Large intestine (tissue), 12 donors: ENCODE measurements at places on chromosomes 12 and 14.

DNA sequence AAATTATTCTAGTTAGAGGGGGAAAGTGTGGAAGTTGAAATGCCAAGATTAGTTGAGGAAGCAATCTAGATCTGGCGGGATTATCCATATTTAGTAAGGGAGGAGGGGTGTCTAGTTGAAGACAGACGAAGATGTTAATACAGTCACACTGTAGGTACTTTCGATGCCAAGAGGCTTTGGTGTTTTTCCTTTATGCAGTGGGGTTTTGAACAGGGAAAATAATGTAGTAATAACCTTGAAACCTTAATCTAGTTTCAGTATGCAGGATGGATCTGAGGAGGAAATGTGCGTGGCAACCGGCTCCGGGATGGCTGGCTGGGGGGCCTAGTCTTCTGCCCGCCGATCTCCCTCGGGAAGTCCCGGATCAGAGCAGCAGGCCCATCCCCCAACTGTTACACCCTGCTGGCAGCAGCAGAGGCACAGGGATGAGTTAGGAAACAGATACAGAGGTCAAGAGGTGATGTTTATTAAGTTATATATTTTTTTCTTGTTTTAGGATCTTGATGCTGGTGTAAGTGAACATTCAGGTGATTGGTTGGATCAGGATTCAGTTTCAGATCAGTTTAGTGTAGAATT is 27.4 kb downstream of the MDM2 start:
- no peak for DNase-seq
- H3K4me1 ChIP-seq: no peaks in the 10 kb centered on the region
- H3K36me3 ChIP-seq: peaks cover 67% of the 10 kb centered on the region
- no peak overlapping the region for H3K4me3 ChIP-seq

DNA sequence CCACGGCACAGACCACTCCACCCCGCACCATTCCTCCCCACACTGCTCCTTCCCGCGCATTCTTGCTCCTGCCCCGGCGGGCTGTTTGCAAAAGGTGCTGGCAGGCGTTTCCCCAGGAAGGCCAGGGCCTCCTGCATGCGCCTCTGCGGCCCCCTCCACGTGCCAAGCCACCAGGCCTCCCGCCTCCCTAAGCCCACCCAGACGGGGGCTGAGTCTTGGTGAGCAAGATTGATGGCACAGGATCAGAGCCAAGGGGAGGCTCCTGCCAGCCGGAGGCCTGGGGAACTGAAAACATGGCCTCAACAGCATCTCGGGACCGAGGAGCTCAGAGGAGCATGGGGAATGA is 328.3 kb upstream of the DIO3 start:
- no peaks in the 10 kb centered on the region for H3K27me3 ChIP-seq
- no peak overlapping the region for H3K27ac ChIP-seq
- H3K36me3 ChIP-seq: no peaks in the 10 kb centered on the region
- peaks cover 33% of the 10 kb centered on the region for H3K4me1 ChIP-seq
- no peak for DNase-seq
- H3K4me3 ChIP-seq: no peak overlapping the region

DNA sequence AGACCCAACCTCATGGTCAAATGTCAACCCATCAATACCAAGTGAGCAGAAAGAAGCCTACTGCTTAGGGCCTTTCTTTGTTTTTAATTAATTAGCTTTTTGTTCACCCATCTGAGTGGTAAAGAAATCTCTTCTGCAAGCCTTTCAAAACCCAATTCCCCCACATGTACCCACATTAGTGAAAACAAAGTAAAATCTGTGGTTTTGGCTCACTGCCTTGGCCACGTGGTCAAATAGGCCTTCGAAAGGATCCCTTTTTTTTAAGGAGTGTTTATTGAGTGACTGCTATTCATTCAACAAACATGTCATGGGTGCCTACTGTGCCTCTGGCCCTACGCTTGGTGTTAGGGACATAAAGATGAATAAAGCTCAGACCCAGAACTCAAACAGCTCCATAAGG is 160.1 kb downstream of the NUAK1 start:
- DNase-seq: no peak
- H3K27me3 ChIP-seq: peaks cover 2% of the 10 kb centered on the region

- H3K4me3 ChIP-seq: no peak overlapping the region
- no peaks in the 10 kb centered on the region for H3K4me1 ChIP-seq
- no peaks in the 10 kb centered on the region for H3K27me3 ChIP-seq
- H3K27ac ChIP-seq: no peak overlapping the region
- DNase-seq: no peak
- no peaks in the 10 kb centered on the region for H3K36me3 ChIP-seq
These were observed 359.9 kb downstream of the NRXN3 start for GRCh38 chr14:78530078-78530477.

- H3K27ac ChIP-seq: no peak overlapping the region
- no peak overlapping the region for H3K4me3 ChIP-seq
- no peaks in the 10 kb centered on the region for H3K4me1 ChIP-seq
- H3K27me3 ChIP-seq: no peaks in the 10 kb centered on the region
These were observed 24.8 kb downstream of the BICDL1 start for GRCh38 chr12:120013659-120014380.

DNA sequence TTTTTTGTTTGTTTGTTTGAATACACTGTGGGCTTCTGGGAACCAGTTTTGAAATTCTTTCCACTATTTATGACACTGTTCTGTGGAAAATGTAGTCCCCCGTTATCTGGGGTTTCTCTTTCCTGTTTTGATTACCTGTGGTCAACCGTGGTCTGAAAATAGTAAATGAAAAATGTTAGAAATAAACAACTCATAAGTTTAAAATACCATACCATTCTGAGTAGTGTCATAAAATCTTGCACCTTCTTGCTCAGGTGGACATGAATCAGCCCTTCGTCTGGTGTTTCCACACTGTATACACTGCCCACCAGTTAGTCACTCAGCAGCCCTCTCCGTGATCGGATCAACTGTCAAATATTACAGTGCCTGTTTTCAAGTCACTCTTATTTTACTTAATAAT is 5.1 kb upstream of the PAPOLA start:
- no peak for DNase-seq
- H3K4me3 ChIP-seq: no peak overlapping the region
- no peaks in the 10 kb centered on the region for H3K4me1 ChIP-seq
- no peak overlapping the region for H3K27ac ChIP-seq
- H3K27me3 ChIP-seq: no peaks in the 10 kb centered on the region
- H3K36me3 ChIP-seq: no peaks in the 10 kb centered on the region

GRCh38 chr12:26627335-26627734 is 205.7 kb downstream of the ITPR2 start:
- no peak for DNase-seq
- H3K36me3 ChIP-seq: peaks cover 4% of the 10 kb centered on the region
- no peak overlapping the region for H3K27ac ChIP-seq
- H3K27me3 ChIP-seq: no peaks in the 10 kb centered on the region

DNA sequence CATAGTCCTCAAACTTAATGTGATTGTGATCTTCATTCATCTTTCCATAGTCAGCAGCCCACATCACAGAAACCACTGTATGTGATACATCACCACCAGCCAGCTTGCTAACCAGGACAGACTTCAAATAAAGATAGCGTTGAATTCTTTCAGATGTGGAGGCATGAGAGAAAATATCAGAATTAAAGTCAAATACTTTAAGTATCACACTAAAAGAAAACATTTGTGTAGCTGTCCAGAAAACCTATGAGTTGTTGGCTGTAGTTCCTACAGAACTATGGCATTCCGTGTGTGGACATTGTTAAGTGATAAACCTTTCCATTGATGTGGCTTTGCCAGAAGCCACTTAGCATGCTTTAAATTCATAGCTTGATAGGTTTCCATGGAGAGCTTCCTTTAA is 105.1 kb downstream of the LLPH start:
- no peak for DNase-seq
- no peak overlapping the region for H3K27ac ChIP-seq
- H3K4me1 ChIP-seq: no peaks in the 10 kb centered on the region
- H3K4me3 ChIP-seq: no peak overlapping the region
- no peaks in the 10 kb centered on the region for H3K27me3 ChIP-seq
- no peaks in the 10 kb centered on the region for H3K36me3 ChIP-seq

GRCh38 chr12:60106214-60106613 is 510.4 kb downstream of the SLC16A7 start:
- no peak overlapping the region for H3K27ac ChIP-seq
- H3K4me1 ChIP-seq: no peaks in the 10 kb centered on the region
- no peak for DNase-seq
- H3K27me3 ChIP-seq: no peaks in the 10 kb centered on the region
- no peak overlapping the region for H3K4me3 ChIP-seq

- peaks cover 9% of the 10 kb centered on the region for H3K4me1 ChIP-seq
- H3K27me3 ChIP-seq: no peaks in the 10 kb centered on the region
- no peak overlapping the region for H3K27ac ChIP-seq
- DNase-seq: no peak
These were observed 5.6 kb downstream of the CNOT2 start for GRCh38 chr12:70248876-70249275.

DNA sequence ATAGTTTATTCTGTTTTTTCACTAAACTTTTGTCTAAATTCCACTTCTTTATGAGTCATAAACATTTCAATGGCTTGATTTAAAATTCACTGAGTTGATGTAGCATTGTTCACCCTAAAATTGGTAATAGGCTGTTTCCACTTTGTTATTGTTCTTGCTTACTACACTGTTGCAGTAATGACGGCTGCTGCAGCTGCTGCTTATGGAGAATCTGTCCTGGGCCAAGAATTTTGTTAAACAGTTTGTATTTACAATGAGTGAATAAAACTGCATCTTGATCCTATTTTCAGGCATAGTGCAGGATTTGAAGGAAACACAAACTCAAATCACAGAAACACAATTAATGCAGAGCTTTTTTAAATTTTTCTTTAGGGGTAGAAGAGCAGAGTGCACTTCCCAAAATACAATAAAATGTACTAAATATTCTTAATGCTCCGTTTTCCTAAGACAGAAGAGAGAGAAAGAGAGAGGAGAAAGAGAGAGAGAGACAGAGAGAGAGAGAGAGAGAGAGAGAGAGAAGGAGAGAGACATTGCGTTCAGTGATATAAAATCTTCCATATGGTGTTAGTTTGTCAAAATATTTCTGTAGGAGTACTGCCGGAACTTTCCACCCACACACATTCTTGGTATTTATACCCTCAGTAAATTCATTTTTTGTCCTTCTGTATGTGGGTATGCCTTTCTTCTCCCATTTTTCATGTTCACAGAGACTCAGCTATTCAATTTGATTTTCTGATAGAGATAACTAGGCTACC is 266.4 kb downstream of the LRFN5 start:
- no peak for DNase-seq
- H3K27me3 ChIP-seq: no peaks in the 10 kb centered on the region
- H3K36me3 ChIP-seq: no peaks in the 10 kb centered on the region
- no peak overlapping the region for H3K27ac ChIP-seq

GRCh38 chr12:37546901-37547475 is 769.6 kb upstream of the ALG10B start:
- no peak overlapping the region for H3K27ac ChIP-seq
- H3K36me3 ChIP-seq: no peaks in the 10 kb centered on the region
- no peaks in the 10 kb centered on the region for H3K27me3 ChIP-seq
- H3K4me1 ChIP-seq: no peaks in the 10 kb centered on the region
- no peak for DNase-seq
- H3K4me3 ChIP-seq: no peak overlapping the region

DNA sequence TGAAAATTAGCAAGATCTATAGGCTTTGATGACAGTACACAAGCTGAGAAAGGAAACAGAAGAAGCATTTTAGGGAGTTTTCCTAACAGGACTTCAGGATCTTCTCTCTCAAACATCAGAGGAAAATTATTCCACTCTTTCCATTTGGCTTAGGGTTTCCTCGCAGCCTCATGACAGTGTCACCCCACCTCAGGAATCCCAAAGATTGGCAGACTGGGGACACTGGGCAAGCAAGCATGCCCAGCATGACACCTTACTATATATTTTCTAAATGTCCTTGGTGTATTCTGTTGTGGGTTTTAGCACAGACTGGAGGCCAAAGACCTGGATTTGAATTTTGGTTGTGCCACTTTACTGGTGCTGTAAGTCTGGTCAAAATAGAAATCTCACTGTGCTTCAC is 482.4 kb upstream of the SOX5 start:
- no peaks in the 10 kb centered on the region for H3K4me1 ChIP-seq
- no peak overlapping the region for H3K27ac ChIP-seq
- DNase-seq: no peak
- H3K36me3 ChIP-seq: no peaks in the 10 kb centered on the region
- H3K4me3 ChIP-seq: no peak overlapping the region

DNA sequence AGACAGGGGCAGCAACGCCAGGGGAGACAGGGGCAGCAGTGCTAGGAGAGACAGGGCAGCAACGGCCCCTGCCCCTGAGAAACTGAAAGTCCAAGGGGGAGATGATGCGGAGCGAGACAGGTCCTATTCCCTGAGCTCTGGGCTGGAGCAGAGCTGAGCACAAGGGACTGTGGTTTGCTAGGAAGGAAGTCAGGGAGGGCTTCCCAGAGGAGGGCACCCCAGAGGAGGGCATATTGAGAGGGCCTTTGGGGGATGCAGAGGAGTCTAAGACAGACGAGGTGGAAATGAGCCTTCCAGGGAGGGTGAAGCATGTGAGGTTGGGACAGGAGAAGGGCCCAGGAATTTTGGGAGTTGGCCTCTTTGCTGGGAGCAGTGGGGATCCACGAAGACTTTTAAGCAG is 52.1 kb upstream of the BEGAIN start:
- H3K36me3 ChIP-seq: no peaks in the 10 kb centered on the region
- peaks cover 21% of the 10 kb centered on the region for H3K4me1 ChIP-seq
- peaks cover 9% of the 10 kb centered on the region for H3K27me3 ChIP-seq
- DNase-seq: no peak
- no peak overlapping the region for H3K27ac ChIP-seq

DNA sequence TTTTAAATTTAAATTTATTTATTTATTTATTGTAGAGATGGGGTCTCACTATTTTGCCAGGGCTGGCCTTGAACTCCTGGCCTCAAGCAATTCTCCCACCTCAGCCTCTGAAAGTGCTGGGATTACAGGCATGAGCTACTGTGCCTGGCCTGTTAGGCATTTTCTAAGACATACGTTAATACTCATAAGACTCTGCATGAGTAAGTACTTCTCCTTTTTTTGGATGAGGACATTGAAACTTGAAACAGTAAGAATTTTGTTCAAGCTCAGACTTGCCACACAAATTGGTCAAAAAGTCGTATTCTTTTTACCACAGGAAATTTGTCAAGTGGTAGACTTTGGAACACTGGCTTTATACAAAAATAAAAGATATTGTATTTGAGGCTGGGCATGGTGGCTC is 187.4 kb upstream of the RASSF8 start:
- H3K27ac ChIP-seq: no peak overlapping the region
- H3K36me3 ChIP-seq: no peaks in the 10 kb centered on the region
- DNase-seq: no peak
- no peaks in the 10 kb centered on the region for H3K27me3 ChIP-seq
